ENCODE measurements at places on chromosomes 12 and 14. TPM values are rescaled to one million over a fixed set of nuclear protein-coding genes. Genes with fewer than 3 reads are reported as not detected.

The PTPRB gene
- polyA plus RNA-seq: 3.7 TPM

The CMA1 gene
- polyA plus RNA-seq: not detected

The RILPL1 gene
- 24.5 TPM for polyA plus RNA-seq

The SERPINA6 gene
- polyA plus RNA-seq: not detected

The CSRP2 gene
- 179 TPM for polyA plus RNA-seq

The EID3 gene
- 2.2 TPM for polyA plus RNA-seq

The CAMKK2 gene
- polyA plus RNA-seq: 24.7 TPM

The CLEC1A gene
- not detected for polyA plus RNA-seq

The RARG gene
- 28.6 TPM for polyA plus RNA-seq

The ASCL1 gene
- polyA plus RNA-seq: not detected

The ADAMTS20 gene
- not detected for polyA plus RNA-seq

The MANSC4 gene
- not detected for polyA plus RNA-seq

The TPH2 gene
- not detected for polyA plus RNA-seq

The SLC16A7 gene
- 1.9 TPM for polyA plus RNA-seq

The ZBTB42 gene
- 2.3 TPM for polyA plus RNA-seq

The RTN1 gene
- polyA plus RNA-seq: 0.44 TPM

The MYL2 gene
- not detected for polyA plus RNA-seq

The HELB gene
- 0.72 TPM for polyA plus RNA-seq

The IRAK3 gene
- polyA plus RNA-seq: 0.34 TPM

The KLHL42 gene
- polyA plus RNA-seq: 16.0 TPM

The C12orf50 gene
- not detected for polyA plus RNA-seq

The PTPRQ gene
- 0.80 TPM for polyA plus RNA-seq

The PIANP gene
- polyA plus RNA-seq: 6.8 TPM

The TEX22 gene
- 0.11 TPM for polyA plus RNA-seq

The MOK gene
- 48.1 TPM for polyA plus RNA-seq

The FAM177A1 gene
- polyA plus RNA-seq: 33.4 TPM

The PIWIL1 gene
- polyA plus RNA-seq: not detected

The FAM90A1 gene
- 0.09 TPM for polyA plus RNA-seq

The PLEKHD1 gene
- not detected for polyA plus RNA-seq

The SMIM41 gene
- not detected for polyA plus RNA-seq

The ZC2HC1C gene
- 0.36 TPM for polyA plus RNA-seq

The TAS2R19 gene
- polyA plus RNA-seq: 0.29 TPM

The SERPINA1 gene
- 1.2 TPM for polyA plus RNA-seq

The LRP1-AS gene
- not detected for polyA plus RNA-seq

The ZDHHC22 gene
- not detected for polyA plus RNA-seq

The CLBA1 gene
- polyA plus RNA-seq: 6.2 TPM

The KCNJ8 gene
- 8.0 TPM for polyA plus RNA-seq
